ENCODE measurements at places on chromosomes 1 and 21. TPM values are rescaled to one million over a fixed set of nuclear protein-coding genes. Genes with fewer than 3 reads are reported as not detected.

The TXNIP gene
- 1,724 TPM for total RNA-seq

DNA sequence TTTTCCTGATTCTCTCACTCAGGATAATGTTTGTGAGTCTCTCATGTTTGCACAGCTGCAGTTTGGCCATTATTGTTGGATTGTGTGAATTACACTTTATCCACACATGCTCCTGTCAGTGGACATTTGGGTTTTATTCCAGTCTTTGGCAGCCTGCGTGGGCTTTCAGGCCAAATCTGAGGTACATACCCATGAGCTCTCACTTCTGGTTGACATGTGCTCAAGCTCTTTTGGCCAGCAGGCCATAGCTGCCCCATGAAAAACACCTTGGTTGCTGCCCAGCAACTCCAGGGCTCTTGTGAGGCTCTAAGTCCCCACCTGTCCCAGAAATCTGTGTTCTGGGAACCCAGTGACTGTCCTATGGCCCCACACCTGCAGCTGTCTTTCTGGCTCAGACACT, 124.5 kb upstream of the GALNT2 start:
- no peaks in the 10 kb centered on the region for H3K27me3 ChIP-seq
- H3K27ac ChIP-seq: no peak overlapping the region

GRCh38 chr1:112954945-112955772, 837 bp downstream of the SLC16A1 start:
- DNase-seq: peak; percentile 68
- peaks cover 25% of the 10 kb centered on the region for H3K4me1 ChIP-seq
- H3K27me3 ChIP-seq: no peaks in the 10 kb centered on the region

DNA sequence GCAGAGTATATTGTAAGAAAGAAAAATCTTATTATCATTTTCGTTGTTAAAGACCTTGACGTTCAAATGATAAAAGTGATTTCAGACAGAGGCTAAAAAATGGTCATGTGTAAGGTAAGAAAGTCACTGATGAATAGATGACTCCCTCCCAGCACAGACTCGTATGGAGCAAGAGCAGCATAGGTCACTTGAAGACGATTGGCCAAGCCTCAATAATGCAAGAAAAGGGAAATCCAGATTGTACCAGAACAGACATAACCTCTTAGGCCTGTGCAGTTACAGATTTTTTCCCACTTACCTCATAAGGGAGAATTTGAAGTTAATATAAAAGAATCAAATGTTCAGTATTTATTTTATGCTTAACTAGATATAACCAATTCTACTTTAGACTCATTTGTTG, 16.3 kb upstream of the OLFML2B start:
- DNase-seq: no peak
- H3K4me1 ChIP-seq: no peaks in the 10 kb centered on the region
- no peak overlapping the region for H3K27ac ChIP-seq

The KRTAP10-6 gene
- total RNA-seq: not detected

- H3K4me1 ChIP-seq: no peaks in the 10 kb centered on the region
- no peak for DNase-seq
- no peak overlapping the region for H3K4me3 ChIP-seq
These were observed 30.1 kb upstream of the DNAJC6 start for GRCh38 chr1:65279070-65279779.

The COL9A2 gene
- total RNA-seq: 2.4 TPM

The SHE gene
- total RNA-seq: 0.10 TPM

The OLIG2 gene
- not detected for total RNA-seq

DNA sequence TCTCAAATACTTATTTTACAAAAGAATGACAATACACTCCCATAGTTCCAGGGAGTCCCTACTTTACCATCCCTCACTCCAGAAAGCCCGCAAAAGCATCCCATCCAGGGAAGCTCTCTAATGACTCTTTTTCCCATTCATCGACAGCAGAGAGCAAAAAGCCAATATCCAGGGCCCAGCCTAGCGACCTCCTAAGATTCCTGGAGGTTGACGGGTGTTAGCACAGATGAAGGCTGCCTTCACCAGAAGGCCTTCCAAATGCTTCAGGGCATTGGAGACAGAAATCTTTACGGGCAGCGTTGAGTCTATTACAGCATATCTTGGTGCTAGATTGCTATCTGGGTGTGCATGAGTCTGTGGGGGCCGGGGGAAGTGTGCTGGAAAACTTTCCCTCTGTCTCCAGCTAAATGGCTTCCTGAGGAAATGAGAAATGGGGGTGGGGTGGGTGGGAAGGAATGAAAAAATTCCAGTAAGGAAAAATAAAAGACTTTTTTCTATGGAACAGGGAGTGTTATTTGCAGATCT, 136.6 kb downstream of the PROX1 start:
- H3K27me3 ChIP-seq: no peaks in the 10 kb centered on the region
- no peak overlapping the region for H3K4me3 ChIP-seq
- no peaks in the 10 kb centered on the region for H3K36me3 ChIP-seq
- no peak for DNase-seq
- no peak overlapping the region for H3K27ac ChIP-seq
- H3K4me1 ChIP-seq: no peaks in the 10 kb centered on the region

DNA sequence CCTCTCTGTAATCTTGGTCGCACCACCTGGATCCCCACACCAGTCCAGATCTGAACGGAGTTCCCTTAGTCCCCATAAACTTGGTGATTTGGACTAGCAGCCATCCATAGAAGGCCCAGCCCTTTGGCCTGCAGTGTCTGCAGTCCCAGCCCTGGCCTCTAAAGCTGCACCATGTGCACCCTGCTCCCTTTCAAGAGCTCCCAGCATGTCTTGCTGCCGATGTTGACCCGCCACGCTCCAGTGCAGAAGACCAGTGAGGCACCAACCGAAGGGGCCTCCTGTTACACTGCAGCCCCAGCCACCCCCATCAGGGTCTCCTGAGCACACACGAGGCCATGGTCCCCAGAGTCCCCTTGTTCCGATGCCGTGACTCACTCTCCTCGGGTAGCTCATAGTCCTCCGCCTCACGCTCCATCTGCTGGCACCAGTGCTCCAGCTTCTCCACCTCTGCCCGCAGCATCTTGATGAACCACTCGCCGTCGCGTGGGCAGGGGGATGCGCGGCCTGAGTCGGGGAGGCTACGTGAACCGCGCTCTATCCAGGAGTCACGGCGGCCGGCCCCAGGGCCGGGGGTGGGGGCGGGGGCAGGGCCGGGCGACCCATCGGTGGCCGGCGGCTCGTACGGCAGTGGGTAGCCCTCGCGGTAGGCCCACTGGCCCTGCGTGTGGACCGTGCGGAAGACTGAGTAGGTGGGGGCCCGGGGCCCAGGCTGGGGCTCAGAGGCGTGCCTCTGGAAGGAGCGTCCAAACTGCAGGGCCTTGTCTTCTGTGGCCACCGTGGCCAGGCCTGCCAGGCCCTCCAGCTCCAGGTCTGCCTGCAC, 8.9 kb upstream of the SMIM12 start:
- no peak overlapping the region for H3K4me3 ChIP-seq
- no peak for DNase-seq
- no peak overlapping the region for H3K27ac ChIP-seq
- H3K4me1 ChIP-seq: peaks cover 35% of the 10 kb centered on the region

The SELP gene
- total RNA-seq: 5.4 TPM

GRCh38 chr1:160219062-160219929, 14.1 kb downstream of the PEA15 start:
- no peaks in the 10 kb centered on the region for H3K27me3 ChIP-seq
- no peaks in the 10 kb centered on the region for H3K4me1 ChIP-seq
- no peak overlapping the region for H3K27ac ChIP-seq
- no peak for DNase-seq
- H3K36me3 ChIP-seq: peaks cover 94% of the 10 kb centered on the region

Data from natural killer cell (primary cell).